Cardiac muscle cell (in vitro differentiated cells and primary cell): ENCODE measurements at places on chromosomes 13 and 19. TPM values are rescaled to one million over a fixed set of nuclear protein-coding genes. Genes with fewer than 3 reads are reported as not detected.

LRG1 gene
- 0.49 and 0.66 TPM in 2 replicates for total RNA-seq

EMP3 gene
- 32.5 and 39.8 TPM in 2 replicates for total RNA-seq

NLRP4 gene
- not detected in 2 replicates for total RNA-seq

FGF21 gene
- total RNA-seq, result not detected in 2 replicates

MAST1 gene
- 3.7 and 7.9 TPM in 2 replicates for total RNA-seq

IQCN gene
- 2.3 and 3.2 TPM in 2 replicates for total RNA-seq

APC2 gene
- total RNA-seq, result 0.42 and 1.3 TPM in 2 replicates

ZNF600 gene
- total RNA-seq, result 1.6 and 2.0 TPM in 2 replicates

TNNT1 gene
- 16.1 and 25.0 TPM in 2 replicates for total RNA-seq
